ENCODE measurements at places on chromosomes 16 and 17. TPM values are rescaled to one million over a fixed set of nuclear protein-coding genes. Genes with fewer than 3 reads are reported as not detected.

TLCD1 gene
- total RNA-seq: not detected

GRAP gene
- total RNA-seq: 3.6 TPM

TEKT5 gene
- 1.2 TPM for total RNA-seq

NPIPA3 gene
- total RNA-seq: 0.94 TPM

PLD6 gene
- 9.2 TPM for total RNA-seq

AXIN2 gene
- total RNA-seq: 33.1 TPM

AFMID gene
- total RNA-seq: 35.4 TPM

MRPL58 gene
- total RNA-seq: 8.0 TPM

BCKDK gene
- total RNA-seq: 12.6 TPM

NEK8 gene
- 0.62 TPM for total RNA-seq

ULK2 gene
- total RNA-seq: 212 TPM

ZKSCAN2 gene
- 14.0 TPM for total RNA-seq

SPATA33 gene
- 4.8 TPM for total RNA-seq

EPN3 gene
- total RNA-seq: 0.31 TPM

TEX14 gene
- total RNA-seq: 0.31 TPM

NRN1L gene
- not detected for total RNA-seq

ASGR2 gene
- not detected for total RNA-seq

KRTAP4-4 gene
- not detected for total RNA-seq

SPEM3 gene
- not detected for total RNA-seq

PAQR4 gene
- total RNA-seq: 19.7 TPM

MARCHF10 gene
- total RNA-seq: 0.62 TPM

SMTNL2 gene
- 3.7 TPM for total RNA-seq

ZDHHC1 gene
- 2.3 TPM for total RNA-seq

PALB2 gene
- total RNA-seq: 12.0 TPM

BIRC5 gene
- 7.3 TPM for total RNA-seq

INPP5K gene
- total RNA-seq: 43.2 TPM

DYNLRB2 gene
- 1.1 TPM for total RNA-seq

BCL6B gene
- total RNA-seq: 1.4 TPM

MLKL gene
- 0.47 TPM for total RNA-seq

CTF1 gene
- not detected for total RNA-seq

ABCA9 gene
- 6.6 TPM for total RNA-seq

DNASE1L2 gene
- 1.7 TPM for total RNA-seq

DHRS7C gene
- total RNA-seq: not detected

ARHGAP27 gene
- 2.0 TPM for total RNA-seq

CEP295NL gene
- total RNA-seq: 1.4 TPM

KCNG4 gene
- not detected for total RNA-seq

TP53TG3F gene
- not detected for total RNA-seq

ZNF423 gene
- 4.7 TPM for total RNA-seq

KRT39 gene
- not detected for total RNA-seq

HBA1 gene
- 270 TPM for total RNA-seq

HP gene
- total RNA-seq: 1.4 TPM

P2RX1 gene
- not detected for total RNA-seq
